ENCODE measurements at places on chromosomes 7 and 10.

- no peak for DNase-seq
These were observed 58.5 kb downstream of the PWWP2B start for GRCh38 chr10:132455441-132455971.

- DNase-seq: no peak
These were observed 101.1 kb downstream of the TNS3 start for GRCh38 chr7:47480576-47481538.

GRCh38 chr10:8214587-8214986 is 160.1 kb downstream of the GATA3 start:
- DNase-seq: no peak

DNA sequence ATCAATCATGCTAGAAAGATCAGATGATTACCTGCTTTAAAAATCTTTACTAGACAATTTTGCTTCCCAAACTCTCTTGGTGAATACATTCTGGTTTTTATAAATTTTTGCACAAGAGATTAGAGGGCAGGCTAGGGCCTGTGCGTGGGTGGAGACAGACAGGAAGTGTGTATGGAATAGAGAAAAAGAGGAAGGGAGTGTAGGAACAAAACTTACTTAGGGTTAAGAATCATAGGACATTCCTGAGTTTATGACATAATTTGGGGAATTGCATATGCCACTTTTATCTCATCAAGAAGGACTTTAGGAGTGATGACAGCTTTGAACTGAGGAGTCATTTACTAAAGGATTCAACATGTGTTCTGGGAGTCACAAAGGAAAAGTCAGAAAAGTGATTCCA is 31.3 kb downstream of the LAMB1 start:
- DNase-seq: no peak

DNA sequence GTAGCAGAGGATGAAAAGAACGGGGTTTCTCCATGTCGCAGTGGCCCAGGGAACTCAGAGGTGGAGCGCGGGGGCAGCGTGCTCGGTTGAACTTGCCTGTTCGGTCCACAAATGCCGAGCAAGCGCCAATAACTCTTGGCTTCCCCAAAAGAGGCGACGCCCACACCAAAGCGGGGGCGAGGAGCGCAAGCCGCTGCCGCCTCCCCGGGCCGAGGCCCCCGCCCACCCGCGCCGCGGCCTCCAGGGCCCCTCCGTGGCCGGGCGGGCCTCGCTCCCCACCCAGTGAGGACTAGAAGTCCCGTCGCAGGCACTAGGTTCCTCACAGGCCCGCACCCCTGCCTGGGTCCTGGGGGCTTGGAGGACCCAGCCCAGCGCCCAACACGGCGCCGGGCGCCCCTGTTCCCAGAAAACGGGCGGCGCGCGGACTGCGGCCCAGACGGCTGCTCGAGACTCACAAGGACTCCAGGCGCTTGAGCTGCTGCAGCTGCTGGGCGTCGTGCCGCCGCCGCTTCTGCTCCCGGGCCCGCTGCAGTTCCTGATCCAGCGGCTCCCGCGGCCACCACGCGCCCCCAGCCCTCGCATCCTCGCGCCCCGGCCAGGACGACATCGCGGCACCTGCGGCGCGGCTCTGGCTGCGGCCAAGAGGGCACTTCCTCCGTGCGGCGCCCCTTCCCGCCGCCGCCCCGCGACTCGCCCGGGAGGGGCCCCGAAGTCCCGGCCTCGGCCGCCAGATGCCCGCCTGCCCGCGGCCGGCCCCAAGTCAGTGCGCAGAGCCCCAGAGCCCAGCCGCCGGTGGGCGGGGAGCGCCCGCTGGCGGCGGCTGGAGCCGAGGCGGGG is 14.6 kb upstream of the FKBP9 start:
- DNase-seq: peak; percentile 78

- no peak for DNase-seq
These were observed 215.5 kb downstream of the INHBA start for GRCh38 chr7:41487229-41487940.

DNA sequence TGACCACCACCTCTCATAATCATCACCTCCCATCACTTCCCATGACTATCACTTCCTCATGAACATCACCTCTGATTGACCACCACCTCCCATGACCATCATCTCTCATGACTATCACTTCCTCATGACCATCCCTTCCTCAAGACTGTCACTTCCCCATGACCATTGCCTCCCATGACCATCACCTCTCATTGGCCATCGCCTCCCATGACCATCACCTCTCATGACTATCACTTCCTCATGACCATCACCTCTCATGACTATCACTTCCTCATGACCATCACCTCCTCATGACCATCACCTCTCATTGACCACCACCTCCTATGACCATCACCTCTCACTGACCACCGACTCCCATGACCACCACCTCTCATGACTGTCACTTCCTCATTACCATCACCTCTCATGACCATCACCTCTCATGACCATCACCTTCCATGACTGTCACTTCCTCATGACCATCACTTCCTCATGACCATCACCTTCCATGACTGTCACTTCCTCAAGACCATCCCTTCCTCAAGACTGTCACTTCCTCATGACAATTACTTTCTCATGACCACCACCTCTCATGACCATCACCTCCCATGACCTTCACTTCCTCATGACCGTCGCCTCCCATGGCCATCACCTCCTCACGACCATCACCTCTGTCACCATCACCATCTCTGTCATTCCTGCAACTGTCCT is 51.6 kb downstream of the PDGFA start:
- no peak for DNase-seq

GRCh38 chr10:91201213-91201996 is 19.1 kb upstream of the PCGF5 start:
- DNase-seq: no peak

DNA sequence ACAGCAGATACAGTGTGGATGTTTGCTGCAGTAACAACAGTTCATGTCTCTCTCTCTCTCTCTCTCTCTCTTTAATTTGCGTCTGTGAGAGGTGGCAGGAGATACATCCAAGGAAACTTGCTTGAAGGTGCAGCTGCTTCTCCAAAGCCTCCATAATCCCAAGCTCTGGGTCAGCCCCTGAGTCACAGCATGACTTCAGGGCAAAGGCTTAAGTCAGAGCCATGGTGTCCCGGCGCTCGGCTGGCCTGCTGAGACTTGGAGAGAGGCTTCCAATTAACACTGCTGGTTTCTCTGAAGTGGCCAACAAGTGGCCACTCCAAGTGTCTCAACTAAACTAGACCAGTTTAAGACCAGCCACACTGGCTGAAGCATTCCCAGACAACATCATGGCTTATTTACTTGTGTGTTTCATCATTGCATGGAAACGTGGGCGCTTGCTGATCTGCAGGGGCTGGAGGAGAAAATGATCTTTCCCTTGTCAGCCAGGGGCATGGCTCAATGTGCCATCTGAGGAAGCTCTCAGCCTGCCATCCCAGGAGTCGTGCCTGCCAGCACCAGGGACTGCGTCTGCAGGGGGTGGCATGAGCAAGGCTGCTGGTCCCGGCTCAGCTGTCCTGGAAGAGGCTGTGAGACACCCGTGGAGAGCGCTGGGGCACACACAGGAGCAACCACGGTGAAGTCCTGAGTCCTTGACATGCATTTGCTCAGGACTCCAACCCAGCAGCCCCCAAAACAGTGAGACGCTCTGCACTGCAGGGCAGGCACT is 254.2 kb downstream of the COBL start:
- no peak for DNase-seq

- no peak for DNase-seq
These were observed 2.7 kb upstream of the EN2 start for GRCh38 chr7:155455132-155455693.

GRCh38 chr7:33192695-33193291 is 63.4 kb downstream of the BBS9 start:
- no peak for DNase-seq

DNA sequence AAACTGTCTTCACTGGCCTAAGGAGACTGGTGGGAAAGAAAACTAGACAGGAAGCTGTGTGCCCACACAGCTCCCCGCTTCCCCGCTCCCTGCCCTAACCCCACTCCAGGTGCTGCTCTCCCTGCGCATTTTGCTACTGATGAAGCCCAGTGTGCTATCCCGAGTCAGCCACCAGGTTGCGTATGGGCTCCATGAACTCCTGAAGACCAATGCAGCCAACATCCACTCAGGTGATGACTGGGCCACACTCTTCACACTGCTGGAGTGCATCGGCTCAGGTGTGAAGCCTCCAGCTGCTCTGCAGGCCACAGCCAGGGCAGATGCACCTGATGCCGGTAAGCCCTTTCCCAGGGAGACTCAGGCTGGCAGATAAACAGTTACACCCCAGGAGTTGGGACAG is 20.3 kb upstream of the NFKB2 start:
- DNase-seq: no peak

- no peak for DNase-seq
These were observed 65.7 kb upstream of the ASAH2 start for GRCh38 chr10:50316695-50317648.

- no peak for DNase-seq
These were observed 122.9 kb downstream of the NRF1 start for GRCh38 chr7:129734400-129734799.

- no peak for DNase-seq
These were observed 133.1 kb downstream of the BBS9 start for GRCh38 chr7:33262476-33262875.

- DNase-seq: no peak
These were observed 102.2 kb downstream of the GRM8 start for GRCh38 chr7:127150543-127150942.

DNA sequence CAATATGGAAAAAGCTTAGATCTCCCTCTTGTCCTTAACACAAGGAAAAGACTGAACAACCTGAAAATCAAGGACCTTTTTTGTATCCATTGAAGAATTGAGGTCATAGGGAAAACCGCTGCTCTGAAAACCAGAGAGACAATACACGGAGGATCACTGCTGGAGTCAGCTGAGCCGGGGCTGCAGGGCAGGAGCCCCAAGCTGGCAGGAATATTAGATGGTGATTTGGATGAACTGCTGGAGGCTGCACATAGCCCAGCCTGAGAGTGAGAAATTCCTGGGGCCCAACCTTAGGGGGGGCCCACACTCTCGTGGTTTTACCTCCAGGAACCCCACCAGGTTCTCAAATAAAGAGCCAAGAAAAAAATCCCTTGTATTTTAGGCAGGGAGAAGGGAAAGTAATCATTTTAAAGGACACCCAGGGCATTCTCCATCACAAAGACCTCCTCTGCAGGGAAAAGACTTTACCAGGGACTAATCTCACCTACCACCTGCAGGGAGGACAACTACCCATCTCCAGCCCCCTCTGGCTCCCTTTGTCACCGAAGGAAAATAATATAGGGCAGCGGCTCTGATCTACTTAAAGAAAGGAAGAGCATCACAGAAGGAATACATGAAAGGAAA is 55.4 kb upstream of the RNF32 start:
- no peak for DNase-seq

GRCh38 chr10:129410688-129411392 is 56.2 kb upstream of the MGMT start:
- no peak for DNase-seq

- no peak for DNase-seq
These were observed 3.8 kb downstream of the LDB3 start for GRCh38 chr10:86671985-86672710.

- DNase-seq: no peak
These were observed 551.6 kb downstream of the CALN1 start for GRCh38 chr7:71860572-71860971.

DNA sequence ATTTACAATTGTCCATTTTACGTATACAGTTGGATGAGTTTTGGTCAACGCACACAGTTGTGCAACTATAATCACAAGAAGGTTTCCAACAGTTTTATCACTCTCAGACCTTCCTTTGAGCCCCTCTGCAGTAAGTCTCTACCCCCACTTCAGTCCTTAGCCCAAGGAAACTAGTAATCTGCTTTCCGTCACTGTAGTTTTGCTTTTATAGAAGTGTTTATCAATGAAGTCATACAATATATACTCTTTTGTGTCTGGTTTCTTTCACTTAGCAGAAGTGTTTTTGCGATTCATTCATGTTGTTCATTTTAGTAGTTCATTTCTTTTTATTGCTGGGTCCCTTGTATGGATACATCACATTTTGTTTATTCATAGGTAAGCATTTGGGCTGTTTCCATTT is 92.9 kb upstream of the PIP4K2A start:
- no peak for DNase-seq

- DNase-seq: no peak
These were observed 26.8 kb upstream of the DGKI start for GRCh38 chr7:137873524-137873923.

GRCh38 chr7:20444030-20444800 is 113.5 kb downstream of the ITGB8 start:
- no peak for DNase-seq

- no peak for DNase-seq
These were observed 268.3 kb downstream of the GRID1 start for GRCh38 chr10:86098187-86098881.

- DNase-seq: no peak
These were observed 136.3 kb upstream of the ANK3 start for GRCh38 chr10:60525716-60526585.

- DNase-seq: no peak
These were observed 122.0 kb upstream of the PRKCQ start for GRCh38 chr10:6702030-6702429.

- no peak for DNase-seq
These were observed 67.0 kb upstream of the CFAP46 start for GRCh38 chr10:133009218-133009950.

DNA sequence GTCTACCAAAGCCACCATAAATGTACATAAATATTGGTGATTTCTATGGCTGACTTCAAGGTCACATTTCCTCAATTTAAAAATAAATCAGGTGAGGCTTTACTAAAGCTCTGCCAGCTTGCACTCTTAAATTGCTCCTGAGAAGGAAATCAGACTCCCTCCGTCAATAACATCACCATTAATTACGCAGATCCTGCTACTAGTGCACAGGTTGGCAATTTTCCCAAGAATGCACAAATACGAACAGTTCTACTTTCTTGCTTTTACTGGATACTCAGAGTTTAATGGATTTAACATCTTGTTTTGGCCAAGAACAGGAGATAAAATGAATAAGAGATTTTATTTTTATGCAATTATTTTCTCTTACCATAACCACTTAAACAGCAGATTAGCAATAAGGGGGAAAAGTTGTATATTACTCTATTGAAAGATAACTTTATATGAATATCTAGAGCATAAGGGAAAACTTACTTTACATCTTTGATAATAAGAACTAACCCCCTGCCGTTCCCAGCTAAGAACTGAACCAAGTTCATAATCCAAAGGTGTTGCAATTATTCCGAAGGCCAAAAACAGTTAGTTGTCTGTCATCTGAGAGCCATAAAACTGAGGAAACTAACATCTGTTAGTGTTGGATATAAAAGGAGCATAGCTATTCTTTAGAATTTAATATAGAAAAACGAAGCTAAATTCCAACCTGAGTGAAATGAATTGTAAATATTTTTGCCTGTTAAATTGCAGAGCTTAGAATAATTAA is 140.5 kb downstream of the TWIST1 start:
- no peak for DNase-seq

DNA sequence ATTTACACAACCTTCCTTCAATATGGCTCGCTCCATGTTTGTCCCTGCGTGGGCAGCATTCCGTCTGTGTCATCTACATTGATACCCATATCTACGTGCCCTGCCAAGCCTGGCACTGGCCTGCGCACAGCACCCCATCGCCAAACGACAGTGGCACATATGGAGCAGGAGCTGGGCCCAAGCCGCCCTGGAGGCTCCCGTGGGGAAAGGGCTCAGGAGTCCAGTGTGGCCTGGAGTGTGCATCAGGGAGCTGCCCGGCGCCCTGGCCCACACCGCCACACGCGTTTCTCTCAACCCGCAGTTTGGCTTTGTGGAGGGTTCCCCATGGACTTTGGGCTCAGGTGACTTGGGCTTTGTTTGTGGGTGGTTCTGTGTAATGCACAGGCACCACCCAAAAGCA is 273.2 kb downstream of the PTPRN2 start:
- no peak for DNase-seq
